Spinal cord (tissue), 10 donors: ENCODE measurements at places on chromosomes 7 and 10. TPM values are rescaled to one million over a fixed set of nuclear protein-coding genes. Genes with fewer than 3 reads are reported as not detected.
A peak's percentile ranks its signal among the peaks of the same experiment; 100 is the strongest.

DNA sequence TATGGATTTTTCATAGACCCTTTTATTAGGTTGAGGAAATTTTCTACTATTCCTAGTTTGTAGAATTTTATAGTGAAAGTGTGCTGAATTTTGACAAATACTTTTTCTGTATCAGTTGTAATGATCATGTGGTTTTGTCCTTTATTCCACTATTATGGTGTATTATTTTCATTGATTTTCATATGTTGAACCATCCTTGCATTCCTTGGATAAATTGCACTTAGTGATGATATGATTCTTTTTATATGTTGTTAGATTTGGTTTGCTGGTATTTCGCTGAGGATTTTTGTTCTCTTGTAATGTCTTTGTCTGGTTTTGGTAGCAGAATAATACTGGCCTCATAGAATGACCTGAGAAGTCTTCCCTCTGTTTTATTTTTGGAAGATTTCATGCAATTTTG, 140.6 kb upstream of the CDK6 start:
- no peak for DNase-seq

GRCh38 chr10:70832852-70833528, 17.2 kb downstream of the SGPL1 start:
- DNase-seq = no peak

- DNase-seq = no peak
These were observed 48.9 kb upstream of the HSPA12A start for GRCh38 chr10:116791241-116791640.

- no peak for DNase-seq
These were observed 474.2 kb downstream of the ADRA2A start for GRCh38 chr10:111551001-111551400.

DNA sequence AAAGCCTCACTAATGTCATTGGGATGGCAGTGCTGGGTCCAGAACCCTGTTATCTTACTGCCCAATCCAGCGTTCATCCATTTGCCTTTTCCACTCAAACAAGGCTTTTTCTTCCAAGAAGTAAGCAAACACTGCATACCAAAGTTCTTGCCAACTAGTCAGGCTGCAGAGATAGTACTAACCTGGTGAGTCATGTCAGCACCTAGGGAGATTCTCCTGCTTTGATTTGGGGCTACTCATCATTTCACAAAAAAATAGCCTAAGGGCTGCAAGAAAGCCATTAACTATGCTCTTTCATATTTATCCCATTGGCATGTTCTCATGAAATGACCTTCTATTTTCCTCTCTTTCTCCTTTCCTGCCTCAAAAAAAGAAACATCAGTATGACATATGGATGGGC, 142.6 kb downstream of the TWIST1 start:
- no peak for DNase-seq

KEL gene
- 3.4 TPM for total RNA-seq

DNA sequence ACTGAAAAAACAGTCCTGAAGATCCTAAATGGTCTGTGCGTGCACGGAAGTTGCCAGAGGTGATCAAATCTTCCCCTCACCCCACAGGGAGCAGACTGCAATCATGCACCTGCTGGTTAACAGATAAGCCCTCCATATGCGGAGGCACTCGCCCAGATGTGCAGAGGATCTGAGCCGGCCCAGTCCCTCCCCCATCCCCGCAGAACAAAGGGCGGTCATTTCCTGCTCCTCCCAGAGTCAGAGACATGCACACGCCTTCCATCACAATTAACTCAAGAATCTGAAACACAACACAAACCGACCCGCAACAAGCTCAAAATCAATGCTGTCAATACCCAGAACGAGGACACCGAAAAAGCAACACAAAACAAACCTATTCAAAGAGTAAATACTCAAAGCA, 24.2 kb downstream of the CRTAC1 start:
- peak; percentile 75 for DNase-seq

GRCh38 chr10:95246582-95247051, 44.2 kb downstream of the PDLIM1 start:
- DNase-seq = no peak

GRCh38 chr7:137734221-137734620, 112.6 kb downstream of the DGKI start:
- no peak for DNase-seq

DNA sequence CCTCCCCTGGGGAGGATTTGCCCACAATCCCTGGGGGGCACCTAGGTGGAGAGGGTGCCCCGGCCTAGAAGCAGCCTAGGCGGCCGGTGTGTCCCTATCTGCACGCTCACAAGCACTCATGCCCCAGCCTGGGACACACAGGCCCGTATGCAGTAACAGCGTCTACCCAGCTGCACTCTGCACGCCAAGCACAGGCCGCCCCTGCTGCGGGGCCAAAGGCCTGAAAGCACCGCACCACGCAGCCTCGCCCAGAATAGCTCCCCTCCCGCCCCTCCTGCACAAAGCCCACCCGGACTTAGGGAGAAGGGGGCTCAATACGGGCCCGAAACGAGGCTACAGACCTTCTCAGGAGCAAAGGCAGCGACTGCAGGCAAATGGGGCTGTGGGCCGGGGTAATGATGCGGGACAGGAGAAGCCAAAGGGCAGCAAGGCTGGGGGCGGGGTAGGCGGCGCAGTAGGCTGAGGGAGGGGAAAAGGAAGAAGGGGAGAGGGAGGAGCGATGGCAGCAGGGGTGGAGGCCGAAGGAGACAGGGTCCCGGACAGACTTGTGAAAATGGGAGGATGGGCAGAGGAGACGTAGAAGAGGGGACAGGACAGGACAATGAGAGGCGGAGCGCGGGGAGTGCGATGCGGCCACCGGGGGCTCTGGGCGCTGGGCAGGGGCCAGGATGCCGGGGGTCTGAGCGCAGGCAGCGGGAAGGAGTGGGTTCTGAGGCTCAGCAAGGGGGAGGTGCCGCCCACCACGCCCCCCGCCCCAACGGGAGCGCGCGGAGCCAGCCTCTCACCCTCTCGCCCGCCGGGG, 544 bp downstream of the GPRIN2 start:
- peak; percentile 35 for DNase-seq

DNA sequence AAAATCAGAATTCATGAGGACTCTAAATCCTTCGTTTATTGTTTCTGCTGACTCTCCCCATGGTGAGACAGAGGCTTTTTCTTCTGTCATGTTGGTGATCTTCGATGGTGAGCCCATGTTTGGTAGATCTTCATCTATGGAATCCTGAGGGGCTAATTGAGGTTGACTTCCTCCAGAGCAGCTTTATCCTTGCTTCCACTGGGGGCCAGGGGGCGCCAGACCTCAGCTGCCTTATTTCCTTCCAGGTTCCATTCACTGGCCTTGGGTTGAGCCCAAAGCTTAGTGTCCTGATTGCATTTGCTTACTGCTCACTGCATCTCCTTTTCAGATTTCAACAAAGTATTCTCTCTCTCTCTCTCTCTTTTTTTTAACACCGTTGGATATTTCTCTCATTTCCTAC, 80.7 kb downstream of the GCC1 start:
- no peak for DNase-seq

GRCh38 chr7:116524609-116525297, at the start of gene CAV1:
Gene CAV1 (plus strand): TSS chr7:116525036. CDS start chr7:116525063, 27 bp downstream.
- no peak for DNase-seq

DNA sequence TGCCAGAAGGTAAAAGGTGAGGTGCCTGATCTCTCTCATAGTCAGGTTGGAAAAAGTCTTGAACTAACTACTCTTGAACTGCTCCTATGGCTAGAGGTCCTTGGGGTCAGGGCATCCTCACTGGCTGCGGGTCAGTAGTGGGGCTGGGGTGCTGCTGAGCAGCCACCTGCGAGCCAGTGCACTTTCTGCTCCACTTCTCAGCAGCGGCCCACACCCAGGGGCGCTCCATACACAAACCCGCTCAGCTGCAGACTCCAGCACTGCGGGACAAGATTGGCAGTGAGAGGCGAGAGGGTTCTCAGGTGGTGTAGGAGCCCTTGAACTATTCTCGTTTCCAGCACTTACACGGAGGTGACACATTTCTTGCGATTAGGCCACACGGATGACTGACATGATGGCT, 6.0 kb downstream of the ABCA13 start:
- DNase-seq = no peak

MRC1 gene
- 13.0 TPM for total RNA-seq

- DNase-seq = no peak
These were observed 8.3 kb downstream of the XPNPEP1 start for GRCh38 chr10:109914966-109915365.

FAM221A gene
- 12.1 TPM for total RNA-seq

DNA sequence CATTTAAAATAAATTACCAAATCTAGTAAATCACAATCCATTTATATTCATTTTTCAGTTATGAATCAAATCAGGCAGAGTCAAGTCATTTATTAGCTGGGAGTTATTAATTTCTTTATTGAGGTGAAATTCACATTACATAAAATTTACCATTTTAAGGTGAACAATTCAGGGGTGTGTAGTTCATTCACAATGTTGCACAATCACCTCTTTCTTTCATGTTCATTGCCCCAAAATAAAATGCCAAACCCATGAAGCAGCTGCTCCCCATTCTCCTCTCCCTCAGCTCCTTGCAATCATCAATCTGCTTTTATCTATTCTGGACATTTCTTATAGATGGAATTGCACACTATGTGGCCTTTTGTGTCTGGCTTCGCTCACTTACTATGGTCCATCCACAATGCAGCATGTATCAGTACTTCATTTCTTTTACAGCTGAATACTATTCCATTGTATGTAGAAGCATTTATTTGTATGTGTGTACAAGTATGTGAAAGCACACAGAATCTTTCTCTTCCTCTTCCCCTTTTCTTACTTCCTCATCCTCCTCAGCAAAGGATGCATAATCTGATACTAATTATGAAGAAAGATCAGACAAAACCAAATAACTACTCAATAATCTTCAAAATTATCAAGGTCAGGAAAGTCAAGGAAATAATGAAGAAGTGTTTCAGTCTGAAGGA, 60.6 kb downstream of the LMBR1 start:
- no peak for DNase-seq

RPEL1 gene
- total RNA-seq = not detected

- DNase-seq = no peak
These were observed 52.9 kb downstream of the LYZL2 start for GRCh38 chr10:30576641-30577040.

- no peak for DNase-seq
These were observed 71.0 kb downstream of the NRP1 start for GRCh38 chr10:33263453-33263852.

GRCh38 chr10:68137171-68137570, 27.9 kb downstream of the MYPN start:
- DNase-seq = no peak

NPSR1 gene
- total RNA-seq = 0.11 TPM

GRCh38 chr10:128254476-128254875, 128.3 kb upstream of the MKI67 start:
- DNase-seq = no peak

CUL2 gene
- 31.9 TPM for total RNA-seq

GRCh38 chr7:38179776-38180226, 1.8 kb downstream of the STARD3NL start:
- DNase-seq = no peak

PLAU gene
- 4.7 TPM for total RNA-seq

DNA sequence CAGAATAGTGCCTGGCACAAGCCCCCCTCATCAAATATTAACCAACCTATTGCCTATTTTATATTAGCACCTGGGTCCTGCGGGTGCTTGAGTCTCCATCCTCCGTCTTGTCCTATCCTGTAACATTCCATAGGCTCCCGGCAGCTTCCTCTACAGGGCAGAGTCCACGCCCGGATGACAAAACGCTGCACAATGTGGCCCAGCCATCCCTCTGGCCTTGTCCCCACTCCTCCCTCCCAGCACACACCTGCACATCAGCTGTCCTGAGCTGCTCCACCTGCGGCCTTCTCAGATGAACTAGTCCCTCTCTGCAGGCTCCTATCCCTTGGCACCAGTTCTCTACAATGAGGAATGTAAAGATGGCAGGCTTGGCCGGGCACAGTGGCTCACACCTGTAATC, 153.5 kb upstream of the PDE1C start:
- DNase-seq = no peak

- no peak for DNase-seq
These were observed 99.9 kb upstream of the LRRC4 start for GRCh38 chr7:128131115-128131514.

ZNF804B gene
- 5.5 TPM for total RNA-seq

PIK3CG gene
- 6.4 TPM for total RNA-seq

CALML5 gene
- total RNA-seq = not detected

DNA sequence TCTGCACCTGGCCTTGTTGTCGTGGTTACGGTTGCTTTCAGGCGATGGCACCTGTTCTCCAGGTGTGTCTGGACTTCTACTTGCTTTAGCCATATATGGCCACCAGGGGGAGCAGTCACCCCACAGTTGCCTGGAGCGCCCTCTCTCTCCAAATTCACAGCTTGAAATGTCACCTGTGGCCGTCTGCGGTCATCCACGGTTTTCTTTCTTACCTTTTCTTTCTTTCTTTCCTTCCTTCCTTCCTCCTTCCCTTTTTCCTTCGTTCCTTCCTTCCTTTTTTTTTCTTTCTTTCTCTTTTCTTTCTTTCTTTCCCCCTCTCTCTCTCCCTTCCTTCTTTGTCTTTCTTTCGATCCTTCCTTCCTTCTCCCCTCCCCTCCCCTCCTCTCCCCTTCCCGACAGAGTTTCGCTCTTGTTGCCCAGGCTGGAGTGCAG, 150.5 kb upstream of the VKORC1L1 start:
- peak; percentile 75 for DNase-seq

- DNase-seq = no peak
These were observed 322.1 kb upstream of the RNF32 start for GRCh38 chr7:156318426-156318825.

DNA sequence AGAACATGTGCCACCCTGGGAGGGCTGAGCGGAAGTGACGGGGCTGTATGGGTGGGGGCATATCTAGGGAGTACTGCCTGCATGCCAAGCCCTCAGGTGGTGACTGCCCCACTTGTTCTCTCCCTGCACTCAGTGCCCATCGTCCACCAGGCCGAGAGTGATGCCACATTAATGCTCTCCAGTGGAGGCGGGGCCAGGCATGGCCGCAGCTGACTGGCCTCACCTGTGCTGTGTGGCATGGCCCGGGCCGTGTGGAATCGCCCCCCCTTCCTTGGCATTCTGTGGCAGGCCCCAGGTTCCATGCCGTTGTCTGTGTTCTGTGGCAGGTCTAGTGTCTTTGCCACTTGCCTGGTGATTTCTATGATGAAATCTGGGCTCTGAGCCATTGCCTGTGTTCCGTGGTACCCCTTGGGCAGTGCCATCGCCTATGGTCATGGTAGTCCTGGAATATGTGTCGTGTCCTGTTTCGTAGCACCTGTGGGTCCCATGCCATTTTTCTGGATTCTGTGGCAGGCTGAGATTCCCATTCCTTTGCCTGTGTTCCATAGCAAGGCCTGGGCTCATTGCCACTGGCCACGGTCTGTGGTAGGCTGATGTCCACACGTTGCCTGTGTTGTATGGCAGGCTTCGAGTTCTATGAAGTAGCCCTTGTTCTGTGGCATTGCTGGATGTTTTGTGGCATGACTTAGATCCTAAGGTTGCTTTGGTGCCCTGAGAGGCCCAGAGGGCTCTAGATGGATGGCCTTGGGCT, 8.9 kb downstream of the FLNC start:
- DNase-seq = no peak

GRID2IP gene
- total RNA-seq = 0.39 TPM

SPAM1 gene
- total RNA-seq = not detected

- no peak for DNase-seq
These were observed 67.7 kb downstream of the COL13A1 start for GRCh38 chr10:69869291-69869961.

GRCh38 chr10:52906046-52906445, 133.5 kb upstream of the MBL2 start:
- DNase-seq = no peak

GRCh38 chr7:3408814-3409595, 108.0 kb downstream of the SDK1 start:
- no peak for DNase-seq

ATRNL1 gene
- 60.2 TPM for total RNA-seq
